ENCODE measurements at places on chromosomes 3 and 15.

DNA sequence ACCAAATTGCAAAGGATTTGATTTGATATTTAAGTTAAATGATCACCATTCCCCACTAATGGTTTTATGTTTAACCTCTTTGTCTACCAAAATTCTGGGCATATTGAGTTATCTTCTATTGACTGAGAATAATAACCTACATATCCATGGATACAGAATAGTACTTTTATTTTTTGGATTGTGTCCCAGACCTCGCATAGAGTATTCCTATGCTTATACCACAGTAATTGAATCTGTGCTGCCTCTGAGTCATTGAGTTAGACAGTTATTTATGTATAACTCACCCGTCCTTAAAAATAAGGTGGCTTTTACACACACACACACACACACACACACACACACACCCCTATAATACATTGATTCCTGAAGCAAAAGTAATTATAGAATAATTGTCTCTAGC, 690.1 kb upstream of the BCHE start:
- no peak for DNase-seq

DNA sequence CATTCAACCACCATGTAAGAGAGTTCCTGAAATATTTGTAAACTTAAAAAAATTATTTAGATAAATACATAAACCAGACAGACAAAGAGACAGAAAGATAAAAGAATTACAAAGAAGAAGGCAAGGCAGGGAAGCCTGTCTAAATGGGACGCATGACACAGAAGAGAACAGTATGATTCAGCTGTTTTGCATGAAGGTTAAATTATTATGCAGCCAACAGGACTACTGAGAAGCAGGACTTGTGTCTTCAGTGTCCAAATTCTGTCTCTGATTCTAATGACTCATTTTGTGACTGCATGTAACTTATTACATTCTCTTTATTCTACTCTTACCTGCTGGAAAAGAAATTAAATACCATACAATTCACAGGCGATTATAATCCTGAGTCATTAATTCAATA, 340.4 kb upstream of the KCNMB2 start:
- no peak for DNase-seq

- DNase-seq: no peak
Observed at GRCh38 chr3:142914286-142914811, 25.5 kb upstream of the PCOLCE2 start.

DNA sequence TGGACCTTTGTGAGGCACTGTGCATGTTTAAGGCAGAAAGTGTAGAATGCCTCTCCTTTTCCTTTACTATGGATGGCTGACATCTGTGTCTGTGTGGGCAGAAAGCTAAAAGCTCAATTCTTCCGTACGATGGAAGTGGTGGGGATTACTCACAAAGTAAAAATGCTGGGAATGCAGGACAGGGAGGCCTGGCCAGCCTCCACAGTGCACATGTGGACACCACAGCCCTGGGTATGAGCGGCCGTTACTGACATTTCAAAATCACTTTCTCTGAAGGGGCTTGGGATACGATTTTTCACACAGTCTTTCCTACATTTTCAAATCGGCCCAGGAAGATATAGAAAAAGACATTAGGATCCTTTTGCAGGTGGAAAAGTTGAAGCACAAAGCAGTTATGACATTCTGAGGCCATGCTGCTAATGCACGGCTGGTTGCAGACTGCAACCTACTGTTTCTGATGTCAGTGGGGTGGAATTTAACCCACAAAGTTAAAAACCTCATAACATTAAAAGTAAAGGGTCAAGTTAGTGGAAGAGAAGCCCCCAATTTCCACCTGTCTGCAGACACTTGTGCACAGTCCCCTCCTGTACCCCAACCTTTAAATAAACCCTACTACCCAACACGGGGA, 27.9 kb downstream of the EHD4 start:
- DNase-seq: no peak

- no peak for DNase-seq
Observed at GRCh38 chr3:43018246-43018645, 39.1 kb downstream of the GASK1A start.

DNA sequence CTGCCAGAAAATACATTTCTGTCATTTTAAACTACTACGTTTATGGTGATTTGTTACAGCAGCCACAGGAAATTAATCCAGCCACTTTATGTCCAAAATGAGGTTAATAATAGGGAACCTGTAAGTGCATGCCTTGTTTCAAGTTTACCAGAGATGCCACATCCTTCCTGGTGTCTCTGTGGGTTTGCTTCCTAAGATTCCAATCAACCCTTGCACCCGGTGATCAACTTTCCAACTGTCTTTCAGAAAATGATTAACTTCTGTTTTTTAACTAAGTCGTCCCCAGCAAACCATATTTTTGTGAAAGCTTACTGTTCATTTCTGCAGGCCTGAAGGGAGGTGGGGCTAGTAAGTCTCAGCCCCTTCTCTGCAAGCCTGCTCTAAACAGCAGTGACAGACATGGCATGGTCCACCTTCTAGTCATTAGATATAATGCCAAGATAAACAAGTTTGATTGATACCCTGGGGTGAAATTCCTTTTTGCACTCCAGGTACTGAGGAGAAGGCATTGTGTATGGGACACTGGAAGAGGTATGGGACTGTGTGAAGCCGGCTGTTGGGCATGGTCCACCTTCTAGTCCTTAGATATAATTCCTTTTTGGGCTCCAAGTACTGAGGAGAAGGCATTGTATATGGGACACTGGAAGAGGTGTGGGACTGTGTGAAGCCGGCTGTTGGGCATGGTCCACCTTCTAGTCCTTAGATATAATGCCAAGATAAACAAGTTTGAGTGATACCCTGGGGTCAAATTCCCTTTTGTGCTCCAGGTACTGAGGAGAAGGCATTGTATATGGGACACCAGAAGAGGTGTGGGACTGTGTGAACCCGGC, 11.1 kb upstream of the TMC3 start:
- DNase-seq: no peak

DNA sequence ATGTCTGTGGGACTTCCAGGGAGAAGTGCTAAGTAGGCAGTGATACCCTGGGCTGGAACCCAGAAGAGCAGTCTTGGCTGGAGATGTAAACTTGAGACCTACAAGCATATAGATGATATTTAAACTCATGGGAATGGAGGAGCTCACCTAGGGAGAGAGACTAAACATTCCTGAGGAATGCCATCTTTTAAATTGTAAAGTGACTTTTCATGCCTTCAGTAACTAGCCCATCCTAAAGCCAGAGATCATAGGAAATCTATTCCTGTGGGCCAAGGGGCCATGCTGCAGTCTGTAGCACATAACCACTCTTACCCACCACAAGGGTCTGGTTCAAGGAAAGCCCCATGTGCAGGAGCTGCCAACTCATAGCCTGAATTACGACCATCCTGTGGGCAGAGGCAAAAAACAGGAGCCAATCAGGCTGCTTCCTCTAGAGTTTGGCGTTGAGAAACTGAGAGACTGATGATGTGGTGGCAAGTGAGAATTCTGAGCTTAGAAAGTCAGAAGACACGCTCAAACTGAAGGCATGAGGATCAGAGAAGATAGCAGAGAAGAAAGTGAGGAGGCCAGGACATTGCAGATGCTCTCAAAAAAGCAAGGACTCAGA, 37.5 kb downstream of the CTDSPL start:
- DNase-seq: no peak

GRCh38 chr15:94670438-94671034, 439.2 kb downstream of the MCTP2 start:
- DNase-seq: peak; percentile 28

- DNase-seq: no peak
Observed at GRCh38 chr15:90871716-90872485, 3.5 kb downstream of the FURIN start.

GRCh38 chr3:149378478-149379309, 1.2 kb upstream of the TM4SF1 start:
- no peak for DNase-seq

All from HuH-7.5 (cell line).